ENCODE measurements at places on chromosomes 1 and 21.

DNA sequence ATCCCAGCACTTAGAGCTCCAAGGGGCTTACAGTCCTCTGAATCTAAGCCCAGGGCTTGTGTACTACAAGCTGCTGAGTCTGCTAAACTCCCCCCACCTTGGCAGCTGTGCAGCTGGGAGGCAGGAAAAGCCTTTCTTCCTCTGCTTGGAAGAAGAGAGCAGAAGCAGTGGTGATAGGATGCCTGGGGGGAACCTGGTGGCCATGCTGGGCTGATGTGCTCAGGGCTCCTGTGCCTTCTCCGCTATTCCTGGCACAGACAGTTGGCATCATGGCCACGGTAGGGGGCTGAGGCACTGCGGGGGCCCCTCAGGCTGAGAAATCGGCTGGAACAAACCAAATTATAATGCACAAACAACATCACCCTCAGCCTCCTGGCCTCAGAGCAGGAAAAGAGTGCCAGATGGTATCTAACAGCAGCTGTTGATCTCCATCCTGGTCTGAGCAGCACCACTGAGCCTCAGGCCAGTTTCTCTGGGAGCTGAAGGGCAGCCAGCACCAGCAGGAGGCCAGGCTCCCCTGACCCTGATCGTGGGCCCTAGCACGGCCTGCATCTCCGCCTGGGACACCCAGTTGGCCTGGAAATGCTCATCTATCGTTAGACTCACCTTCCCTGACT is 35.8 kb downstream of the ECE1 start:
- peak; percentile 69 for DNase-seq

DNA sequence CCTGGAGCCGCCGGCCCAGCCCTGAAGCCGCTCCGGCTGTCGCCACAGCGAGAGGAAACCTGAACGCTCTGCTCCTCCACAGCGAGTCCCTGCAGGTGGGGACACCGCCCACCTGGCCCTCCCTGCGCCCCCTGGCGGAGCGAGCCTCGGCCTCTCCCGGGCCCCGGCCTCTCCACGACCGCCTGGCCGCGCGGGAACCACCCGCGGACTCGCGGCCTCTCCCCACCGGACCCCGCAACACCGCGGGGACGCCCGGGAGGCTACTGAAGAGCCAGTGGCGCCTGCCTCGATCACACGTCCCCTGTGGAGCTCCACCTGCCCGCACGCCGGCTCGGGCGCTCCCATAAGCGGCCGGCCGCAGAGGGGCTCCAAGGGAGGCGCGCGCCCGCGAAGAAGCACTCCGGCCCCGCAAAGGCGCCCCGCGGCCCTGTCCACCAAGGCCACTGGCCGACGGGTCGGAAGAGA is 109.6 kb downstream of the KCNN3 start:
- peak; percentile 85 for DNase-seq

DNA sequence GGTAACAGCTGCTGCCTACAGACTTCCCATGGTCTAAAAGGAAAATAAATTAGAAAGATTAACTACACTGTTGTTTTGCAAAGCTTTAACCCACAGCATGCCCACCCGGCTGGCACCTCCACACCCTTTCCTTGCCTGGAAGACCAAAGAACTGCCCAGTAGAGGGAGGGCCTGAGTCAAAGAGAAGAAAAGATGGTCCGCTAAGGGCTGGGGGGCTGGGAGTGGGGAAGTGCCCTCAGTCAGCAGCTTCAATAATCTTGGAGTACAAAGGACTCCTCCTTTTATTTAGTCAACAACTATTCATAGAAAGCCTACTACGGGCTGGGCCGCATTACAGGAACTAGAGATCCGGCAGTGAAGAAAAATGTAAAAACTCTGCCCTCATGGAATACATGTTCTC is 40.6 kb downstream of the ERI3 start:
- DNase-seq = no peak

DNA sequence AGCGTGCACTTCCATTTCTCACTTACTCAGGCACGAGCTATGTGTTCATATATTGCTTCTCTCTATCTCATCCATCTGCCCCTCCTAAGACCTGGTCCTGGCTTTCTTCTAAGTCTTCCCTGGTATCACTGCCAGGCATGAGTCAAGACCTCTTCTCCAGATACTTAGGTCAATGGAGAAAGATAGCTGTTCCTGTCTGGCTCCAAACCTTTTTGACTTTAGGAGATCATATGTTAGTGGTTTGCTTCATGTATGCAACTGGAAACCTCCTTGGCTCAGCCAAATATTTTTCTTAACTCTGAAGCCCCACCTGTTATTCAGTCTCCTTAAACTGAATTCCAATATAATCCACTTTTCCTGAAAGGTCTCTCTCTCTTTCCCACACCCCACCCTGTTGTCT is 211.6 kb upstream of the PTBP2 start:
- DNase-seq = no peak

- DNase-seq = no peak
These were observed 256.5 kb downstream of the GPR52 start for GRCh38 chr1:174704300-174704699.

DNA sequence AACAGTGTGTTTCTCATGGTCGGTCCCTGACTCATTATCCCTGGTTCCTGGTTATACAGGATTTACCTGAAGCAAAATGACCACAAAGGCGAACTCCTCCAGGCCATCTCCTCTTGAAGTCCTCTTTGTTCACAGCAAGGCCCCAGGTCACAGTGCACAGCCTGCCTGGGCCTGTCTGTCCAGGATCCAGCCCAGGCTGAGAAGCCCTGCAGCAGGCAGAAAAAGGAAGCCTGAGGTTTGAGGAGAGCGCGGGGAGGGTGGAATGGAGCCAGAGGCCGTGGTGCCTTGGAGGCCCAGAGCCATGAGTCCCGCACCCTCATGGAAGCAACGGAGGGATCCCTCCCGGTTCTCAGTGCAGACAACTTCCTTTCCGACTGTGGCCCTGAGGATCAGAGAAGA is 136.8 kb upstream of the IRF2BP2 start:
- no peak for DNase-seq

- DNase-seq = no peak
These were observed 189.6 kb downstream of the SMYD3 start for GRCh38 chr1:246317332-246318035.

DNA sequence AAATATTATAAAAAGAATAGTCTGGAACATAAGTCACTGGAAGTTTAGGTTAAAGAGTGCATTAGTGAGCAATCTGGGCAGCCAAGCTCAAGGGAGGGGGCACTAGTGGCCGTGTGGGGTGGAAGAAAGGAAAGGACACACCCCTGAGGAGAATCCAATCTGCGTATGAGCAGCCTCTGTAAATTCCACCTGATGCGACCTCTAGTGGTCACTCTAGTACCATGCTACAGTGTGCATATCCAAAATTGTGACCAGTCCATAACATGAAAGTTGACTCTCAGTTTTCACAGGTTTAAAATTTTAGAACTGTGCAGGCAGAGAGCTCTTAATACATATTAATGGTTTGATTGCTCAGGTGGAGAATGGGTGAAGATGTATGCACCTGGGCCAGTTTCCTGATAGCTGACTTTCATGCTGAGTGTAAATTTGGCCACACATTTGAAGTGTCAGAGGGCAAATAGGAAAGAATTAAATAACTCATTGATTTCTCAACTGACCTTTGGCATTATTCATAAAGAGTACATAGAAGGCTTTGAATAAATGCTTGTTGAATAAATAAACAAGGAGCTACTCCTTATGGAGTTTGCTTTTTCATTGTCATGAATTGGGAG is 105.9 kb upstream of the C21orf91 start:
- DNase-seq = no peak

DNA sequence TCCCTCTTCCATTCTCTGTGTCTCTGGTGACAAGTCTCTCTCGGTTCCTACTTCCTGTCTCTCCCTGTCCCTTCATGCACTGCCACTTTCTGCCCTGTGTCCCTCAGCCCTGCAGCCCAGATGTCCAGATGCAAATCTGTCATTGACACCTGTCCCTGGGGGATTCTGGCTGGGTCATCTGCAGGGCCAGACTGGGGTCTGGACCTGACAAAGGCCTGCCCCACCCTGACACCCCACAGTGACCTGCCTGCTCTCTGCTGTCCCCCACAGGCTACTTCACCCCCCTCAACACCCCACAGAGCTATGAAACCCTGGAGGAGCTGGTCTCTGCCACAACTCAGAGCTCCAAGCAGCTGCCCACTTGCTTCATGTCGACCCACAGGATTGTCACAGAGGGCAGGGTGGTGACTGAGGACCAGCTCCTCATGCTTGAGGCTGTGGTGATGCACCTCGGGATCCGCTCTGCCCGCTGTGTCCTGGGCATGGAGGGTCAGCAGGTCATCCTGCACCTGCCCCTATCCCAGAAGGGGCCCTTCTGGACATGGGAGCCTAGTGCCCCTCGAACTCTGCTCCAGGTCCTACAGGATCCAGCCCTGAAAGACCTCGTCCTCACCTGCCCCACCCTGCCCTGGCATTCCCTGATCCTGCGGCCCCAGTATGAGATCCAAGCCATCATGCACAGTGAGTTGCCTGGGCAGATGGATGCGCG is 7.2 kb downstream of the THEMIS2 start:
- DNase-seq = no peak

- DNase-seq = peak; percentile 73
These were observed 6.2 kb downstream of the S100A7A start for GRCh38 chr1:153422450-153423068.

GRCh38 chr1:36570006-36570405 is 87.3 kb upstream of the CSF3R start:
- no peak for DNase-seq

DNA sequence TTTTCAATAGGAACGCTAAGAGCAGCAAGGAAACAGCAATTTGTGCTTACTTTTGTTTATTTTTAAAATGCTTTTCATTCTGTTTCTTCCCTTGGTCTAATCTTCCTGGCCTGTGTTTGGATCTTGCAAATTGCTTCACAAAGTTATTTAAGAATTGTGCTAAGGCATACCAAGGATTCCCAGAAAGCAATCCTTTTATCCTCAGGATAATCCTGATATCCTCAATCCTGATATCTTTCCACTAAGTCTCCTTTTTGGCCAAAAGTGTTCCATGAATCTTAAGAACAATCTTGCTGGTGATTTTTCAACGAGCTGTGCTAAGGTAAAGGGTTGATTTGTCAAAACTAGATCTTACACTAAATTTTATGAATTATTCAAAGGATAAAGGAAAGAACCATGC is 1577.9 kb downstream of the PLA2G4A start:
- no peak for DNase-seq

- DNase-seq = no peak
These were observed 6.9 kb upstream of the C4BPB start for GRCh38 chr1:207081806-207082205.

GRCh38 chr1:221806984-221807383 is 65.1 kb upstream of the DUSP10 start:
- DNase-seq = no peak
